ENCODE measurements at places on chromosomes 4 and X. TPM values are rescaled to one million over a fixed set of nuclear protein-coding genes. Genes with fewer than 3 reads are reported as not detected.

The PAGE2B gene
- not detected for total RNA-seq

The APOOL gene
- total RNA-seq = 9.8 TPM

The NAA11 gene
- total RNA-seq = not detected

The GPR82 gene
- not detected for total RNA-seq

The SPIN4 gene
- total RNA-seq = 6.9 TPM

The GNRHR gene
- not detected for total RNA-seq

Data from A549 treated with Hydrocortisone at 1 μM for 4 hours (cell line).